ENCODE measurements at places on chromosomes 7 and 10.

DNA sequence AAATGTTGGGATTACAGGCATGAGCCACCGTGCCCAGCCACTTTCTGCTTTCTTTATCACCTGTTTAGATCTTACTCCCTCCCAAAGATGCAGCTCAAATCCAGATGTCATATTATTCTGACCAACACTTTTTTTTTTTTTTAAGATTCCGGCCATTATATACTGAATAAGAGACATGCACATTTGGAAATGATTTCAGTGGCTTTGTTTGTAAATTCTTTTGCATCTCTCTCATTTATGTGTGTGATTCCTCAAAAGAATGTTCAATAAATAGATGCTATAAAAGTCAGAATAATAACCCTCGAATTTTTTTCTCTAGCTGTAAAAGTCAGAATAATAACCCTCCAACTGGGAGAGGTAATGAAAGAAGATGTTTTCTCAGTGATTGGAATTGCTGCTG, 25.4 kb downstream of the HECW1 start:
- H3K4me1 ChIP-seq = no peaks in the 10 kb centered on the region
- no peaks in the 10 kb centered on the region for H3K27me3 ChIP-seq
- DNase-seq = no peak
- no peaks in the 10 kb centered on the region for H3K36me3 ChIP-seq
- H3K27ac ChIP-seq = no peak overlapping the region

GRCh38 chr10:13026873-13027272, 25.4 kb upstream of the CCDC3 start:
- no peak overlapping the region for H3K27ac ChIP-seq
- H3K36me3 ChIP-seq = no peaks in the 10 kb centered on the region
- no peak for DNase-seq
- H3K4me1 ChIP-seq = no peaks in the 10 kb centered on the region
- H3K4me3 ChIP-seq = no peak overlapping the region
- no peaks in the 10 kb centered on the region for H3K27me3 ChIP-seq

GRCh38 chr10:18473424-18474117, 177.8 kb downstream of the NSUN6 start:
- H3K27me3 ChIP-seq = no peaks in the 10 kb centered on the region
- no peaks in the 10 kb centered on the region for H3K4me1 ChIP-seq
- no peak overlapping the region for H3K27ac ChIP-seq

- peaks cover 55% of the 10 kb centered on the region for H3K4me1 ChIP-seq
- H3K27ac ChIP-seq = no peak overlapping the region
- no peak overlapping the region for H3K4me3 ChIP-seq
- peaks cover 4% of the 10 kb centered on the region for H3K36me3 ChIP-seq
- no peak for DNase-seq
Measured at GRCh38 chr7:55536619-55537457, 35.5 kb downstream of the VOPP1 start.
